A549 treated with CpdA at 1 μM for 4 hours (cell line): ENCODE measurements at places on chromosomes 6 and 20. TPM values are rescaled to one million over a fixed set of nuclear protein-coding genes. Genes with fewer than 3 reads are reported as not detected.

TULP1 gene
- not detected in 5 replicates for total RNA-seq

SIRPB2 gene
- not detected in 5 replicates for total RNA-seq

TOX2 gene
- 7.8 to 10.3 TPM (median 10.0 TPM) in 5 replicates for total RNA-seq

ANKRD60 gene
- not detected in 5 replicates for total RNA-seq

SLC24A3 gene
- 0.02 to 0.04 TPM in 2 of 5 replicates, not detected in the others for total RNA-seq

EPPIN gene
- not detected in 5 replicates for total RNA-seq

NKX2-4 gene
- 0.06 TPM in 1 of 5 replicates, not detected in the others for total RNA-seq

MAP3K7 gene
- total RNA-seq, result 11.3 to 14.0 TPM (median 12.6 TPM) in 5 replicates

APOM gene
- total RNA-seq, result 1.8 to 4.8 TPM (median 3.2 TPM) in 5 replicates

CEP85L gene
- 1.1 to 1.7 TPM (median 1.6 TPM) in 5 replicates for total RNA-seq

BANF2 gene
- not detected in 5 replicates for total RNA-seq

GJA1 gene
- 69.0 to 91.5 TPM (median 83.9 TPM) in 5 replicates for total RNA-seq

HLA-DQB2 gene
- not detected in 5 replicates for total RNA-seq

OPRM1 gene
- not detected in 5 replicates for total RNA-seq

HLA-G gene
- 0.03 TPM in 1 of 5 replicates, not detected in the others for total RNA-seq

GABRR1 gene
- total RNA-seq, result not detected in 5 replicates

NEDD9 gene
- 29.8 to 40.9 TPM (median 36.4 TPM) in 5 replicates for total RNA-seq

GSTA2 gene
- total RNA-seq, result not detected in 5 replicates

TCF21 gene
- total RNA-seq, result 0.03 to 0.07 TPM (median 0.06 TPM) in 4 of 5 replicates, not detected in the other

ZNF311 gene
- 0.16 to 0.37 TPM (median 0.22 TPM) in 5 replicates for total RNA-seq
